ENCODE measurements at places on chromosomes 3 and 15. TPM values are rescaled to one million over a fixed set of nuclear protein-coding genes. Genes with fewer than 3 reads are reported as not detected.
A peak's percentile ranks its signal among the peaks of the same experiment; 100 is the strongest.

GRCh38 chr3:42778644-42779043, 5.6 kb upstream of the CCDC13 start:
- H3K4me3 ChIP-seq: no peak overlapping the region
- no peak for DNase-seq
- peak overlapping the region; percentile 8 for H3K27ac ChIP-seq
- H3K27me3 ChIP-seq: no peaks in the 10 kb centered on the region

DNA sequence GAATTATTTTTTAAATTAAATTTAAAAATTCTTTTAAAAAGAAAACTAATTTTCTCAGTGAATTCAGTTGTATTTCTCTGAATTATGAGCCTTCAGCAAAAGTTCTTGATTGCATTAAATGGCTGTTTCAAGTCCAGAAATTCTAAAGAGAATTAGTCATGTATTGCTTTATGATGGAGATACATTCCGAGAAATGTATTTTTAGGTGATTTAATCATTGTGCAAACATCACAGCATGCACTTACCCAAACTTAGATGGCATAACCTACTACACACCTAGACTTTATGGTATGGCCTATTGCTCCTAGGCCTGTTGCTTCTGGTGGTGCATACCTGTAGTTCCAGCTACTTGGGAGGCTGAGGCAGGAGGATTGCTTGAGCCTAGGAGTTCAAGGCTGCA, 44.3 kb upstream of the GCNT3 start:
- H3K27ac ChIP-seq: no peak overlapping the region
- DNase-seq: no peak
- H3K27me3 ChIP-seq: no peaks in the 10 kb centered on the region
- peaks cover 1% of the 10 kb centered on the region for H3K36me3 ChIP-seq
- H3K4me1 ChIP-seq: peaks cover 3% of the 10 kb centered on the region

DNA sequence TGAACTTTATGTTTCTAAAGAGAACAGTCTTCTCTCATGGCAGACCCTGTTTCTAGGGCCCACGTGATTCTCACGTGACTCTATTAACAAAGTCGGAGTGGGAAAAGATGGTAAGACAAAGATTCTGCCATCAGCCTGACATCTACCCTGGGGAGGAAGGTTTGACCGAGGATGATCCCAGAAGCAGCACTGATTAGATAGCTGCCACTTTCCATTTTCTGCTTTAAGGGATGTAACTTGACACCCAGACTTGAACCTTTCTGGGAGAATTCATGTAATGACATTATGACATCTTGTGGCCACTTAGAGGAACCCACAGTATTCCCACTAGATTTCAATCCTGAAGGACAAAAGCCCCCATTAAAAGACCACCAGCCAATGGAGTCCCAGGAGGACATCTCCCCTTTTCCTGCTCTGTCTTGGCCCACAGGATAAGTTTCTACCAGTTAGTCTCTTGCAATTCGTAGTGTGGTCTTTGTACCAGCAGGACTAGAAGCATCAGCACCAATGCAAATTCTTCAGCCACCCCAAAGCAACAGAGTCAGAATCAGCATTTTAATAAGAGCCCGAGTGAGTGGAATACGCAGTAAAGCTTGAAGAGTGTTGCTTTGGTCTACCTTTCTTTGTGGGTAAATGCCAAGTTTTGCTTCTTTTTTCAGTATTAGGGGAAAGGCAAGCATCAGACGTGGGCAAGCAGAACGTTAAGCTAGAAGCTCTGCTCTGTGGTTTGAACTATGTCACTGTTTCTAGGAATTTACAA, 480.5 kb upstream of the PROK2 start:
- no peak overlapping the region for H3K4me3 ChIP-seq
- no peak for DNase-seq
- H3K4me1 ChIP-seq: peaks cover 44% of the 10 kb centered on the region
- H3K27ac ChIP-seq: no peak overlapping the region
- H3K36me3 ChIP-seq: no peaks in the 10 kb centered on the region
- peaks cover 2% of the 10 kb centered on the region for H3K27me3 ChIP-seq

GRCh38 chr3:47613722-47614121, 35.1 kb upstream of the CSPG5 start:
- H3K4me1 ChIP-seq: peaks cover 47% of the 10 kb centered on the region
- no peak for DNase-seq
- H3K4me3 ChIP-seq: no peak overlapping the region
- H3K36me3 ChIP-seq: peaks cover 18% of the 10 kb centered on the region

- no peaks in the 10 kb centered on the region for H3K4me1 ChIP-seq
- no peaks in the 10 kb centered on the region for H3K27me3 ChIP-seq
- no peak overlapping the region for H3K27ac ChIP-seq
Observed at GRCh38 chr3:180973543-180973942, 16.0 kb downstream of the DNAJC19 start.

COMMD2 gene
- total RNA-seq: 61.7 TPM
